ENCODE measurements at places on chromosomes 3 and 15.

DNA sequence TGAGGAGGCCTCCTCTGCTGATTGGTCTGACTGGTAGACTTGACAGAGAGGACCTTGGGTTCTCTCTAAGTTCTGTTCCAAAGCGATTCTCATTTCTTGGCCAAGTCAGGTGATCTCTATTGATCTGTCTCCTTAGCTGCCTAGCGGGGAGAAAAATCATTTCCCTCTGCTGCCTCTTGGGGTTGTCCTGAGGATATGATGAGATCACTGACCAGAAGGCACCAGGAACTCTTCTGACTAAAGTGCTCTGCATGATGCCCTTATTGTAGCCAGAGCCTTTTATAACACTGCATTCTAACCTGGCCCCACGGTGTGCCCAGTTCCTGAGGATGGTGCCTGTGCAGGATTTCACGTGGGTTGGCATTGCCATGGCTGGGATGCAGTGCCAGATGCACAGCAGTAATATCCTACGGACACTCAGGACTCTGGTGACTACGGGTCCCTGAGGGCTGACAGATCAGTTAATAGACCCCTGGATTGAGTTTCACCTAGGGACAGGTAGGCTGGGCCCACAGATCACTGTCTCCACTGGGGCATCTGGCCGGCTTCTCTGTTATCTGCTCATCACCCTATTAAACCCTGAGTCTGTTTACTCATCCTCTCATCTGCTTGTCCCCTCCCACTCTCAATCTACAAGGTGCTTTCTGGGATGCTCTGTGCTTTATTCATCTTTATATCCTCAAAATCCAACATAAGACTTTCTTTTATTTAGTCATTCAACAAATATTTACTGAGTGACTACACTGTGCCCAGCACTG lies 3.9 kb upstream of the HEG1 start:
- DNase-seq: peak; percentile 55

DNA sequence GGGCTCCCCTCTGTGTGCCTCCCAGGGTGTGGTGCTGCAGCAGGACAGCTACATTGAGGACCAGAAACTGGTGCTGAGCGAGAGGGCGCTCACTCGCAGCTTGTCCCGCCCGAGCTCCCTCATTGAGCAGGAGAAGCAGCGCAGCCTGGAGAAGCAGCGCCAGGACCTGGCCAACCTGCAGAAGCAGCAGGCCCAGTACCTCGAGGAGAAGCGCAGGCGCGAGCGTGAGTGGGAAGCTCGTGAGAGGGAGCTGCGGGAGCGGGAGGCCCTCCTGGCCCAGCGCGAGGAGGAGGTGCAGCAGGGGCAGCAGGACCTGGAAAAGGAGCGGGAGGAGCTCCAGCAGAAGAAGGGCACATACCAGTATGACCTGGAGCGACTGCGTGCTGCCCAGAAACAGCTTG lies 53.7 kb downstream of the KLHL25 start:
- DNase-seq: no peak

GRCh38 chr3:33170531-33170930 lies 48.1 kb downstream of the SUSD5 start:
- DNase-seq: no peak

GRCh38 chr3:73432023-73432705 lies 192.6 kb downstream of the PDZRN3 start:
- DNase-seq: peak; percentile 71

GRCh38 chr3:55719508-55719907 lies 232.4 kb upstream of the WNT5A start:
- DNase-seq: no peak

- peak; percentile 50 for DNase-seq
These were observed 666 bp downstream of the SNX33 start for GRCh38 chr15:75648156-75649000.

DNA sequence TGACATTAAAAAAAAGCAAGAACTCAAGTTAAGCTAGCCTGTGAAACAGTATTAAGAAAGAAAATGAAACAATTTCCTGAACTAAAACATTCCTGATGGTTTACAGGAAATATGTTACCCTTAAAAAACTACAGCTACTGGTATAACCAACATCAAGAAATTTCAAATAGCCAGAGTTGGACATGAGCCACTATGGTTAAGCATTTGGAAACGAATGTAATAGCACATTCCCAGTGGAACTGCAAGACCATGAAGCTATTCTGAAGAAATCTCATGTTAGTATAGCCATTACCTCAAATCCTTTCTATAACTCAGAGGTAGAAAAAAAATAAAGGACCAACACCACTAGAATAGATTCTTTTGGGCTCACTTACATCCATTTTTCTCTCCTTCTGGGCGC lies 30.2 kb downstream of the CPNE4 start:
- peak; percentile 39 for DNase-seq
